NCI-H1930 (cell line): ENCODE measurements at places on chromosomes 3 and 15.

- no peak for DNase-seq
Observed at GRCh38 chr3:26967501-26967900, 344.9 kb downstream of the LRRC3B start.

DNA sequence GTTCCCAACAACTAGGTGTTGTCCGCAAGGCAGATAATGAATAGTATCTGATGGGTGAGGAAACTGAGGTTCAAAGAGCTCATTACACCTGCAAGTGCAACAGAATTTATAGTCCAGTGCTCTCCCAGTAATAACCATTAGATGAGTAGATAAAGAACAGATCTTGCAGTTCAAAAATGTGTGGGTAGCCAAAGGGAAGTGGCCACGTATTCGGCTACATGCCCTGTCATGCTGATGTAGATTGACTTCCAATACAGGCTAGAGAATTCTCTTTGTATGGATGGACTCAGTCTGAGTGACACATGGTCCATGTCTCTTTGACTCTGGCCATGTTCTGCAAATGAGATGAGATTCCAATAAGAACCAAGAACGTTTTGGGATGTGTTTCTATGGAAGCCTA lies 187.9 kb upstream of the LPP start:
- no peak for DNase-seq

DNA sequence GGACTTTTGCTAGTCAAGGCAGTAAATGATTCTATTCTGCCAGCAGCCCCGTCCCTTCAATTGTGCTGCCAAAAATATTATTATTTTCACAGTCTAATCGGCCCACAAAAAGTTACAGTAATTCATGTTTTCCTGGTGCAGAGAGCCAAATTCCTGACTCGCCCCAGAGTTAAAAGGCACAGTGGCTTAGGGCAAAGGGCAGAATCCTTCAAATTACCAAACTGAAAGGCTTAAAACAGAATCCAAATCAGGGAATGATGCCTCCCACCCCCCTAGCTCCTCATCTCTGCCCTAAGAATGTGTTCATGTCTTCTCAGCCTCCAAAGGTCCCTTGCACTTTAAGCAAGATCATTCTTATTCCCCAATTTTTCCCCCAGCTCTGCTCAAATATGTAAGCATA lies 477.8 kb upstream of the PROK2 start:
- no peak for DNase-seq

- no peak for DNase-seq
Observed at GRCh38 chr3:99712291-99712954, 74.0 kb downstream of the COL8A1 start.

DNA sequence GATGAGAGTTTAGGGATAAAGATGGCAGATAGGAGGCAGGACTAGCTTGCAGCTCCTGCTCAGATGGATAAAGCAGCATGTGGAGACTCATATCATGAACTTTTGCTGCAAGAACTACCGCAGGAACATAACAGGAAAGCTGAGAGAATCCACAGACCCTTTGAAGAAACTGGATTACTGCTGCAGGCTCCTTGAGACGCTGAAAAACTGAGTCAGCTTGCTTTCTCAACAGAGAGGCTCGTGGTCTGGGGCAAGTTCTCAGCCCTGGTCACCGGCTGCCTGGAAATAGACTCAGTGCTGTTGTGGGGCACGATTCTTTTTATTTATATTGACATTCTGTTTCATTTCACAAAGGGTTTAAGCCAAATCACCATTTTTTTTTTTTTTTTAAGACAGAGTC lies 28.8 kb upstream of the TRIM59 start:
- no peak for DNase-seq
